ENCODE measurements at places on chromosomes 12 and 14.

GRCh38 chr12:101488469-101488868 is 13.3 kb downstream of the SPIC start:
- DNase-seq, result no peak

DNA sequence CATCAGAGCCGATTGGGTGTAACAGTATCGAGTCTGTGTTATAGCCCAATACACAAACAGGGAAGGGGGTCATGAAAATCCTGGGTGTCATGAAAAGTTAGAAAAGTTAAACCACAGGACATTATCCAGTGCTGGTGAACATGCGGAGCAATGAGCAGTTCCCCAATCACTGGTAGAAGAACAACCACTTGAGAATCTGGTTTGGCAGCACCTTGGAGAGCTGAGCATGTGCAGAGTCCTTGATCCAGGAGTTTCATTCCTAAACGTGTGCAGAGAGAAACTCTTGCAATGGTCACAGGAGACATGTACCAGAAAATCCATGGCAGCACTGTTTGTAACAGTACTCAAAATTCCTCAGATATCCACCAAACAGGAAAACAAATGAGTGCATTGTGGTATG is 23.0 kb upstream of the JDP2 start:
- DNase-seq, result no peak

DNA sequence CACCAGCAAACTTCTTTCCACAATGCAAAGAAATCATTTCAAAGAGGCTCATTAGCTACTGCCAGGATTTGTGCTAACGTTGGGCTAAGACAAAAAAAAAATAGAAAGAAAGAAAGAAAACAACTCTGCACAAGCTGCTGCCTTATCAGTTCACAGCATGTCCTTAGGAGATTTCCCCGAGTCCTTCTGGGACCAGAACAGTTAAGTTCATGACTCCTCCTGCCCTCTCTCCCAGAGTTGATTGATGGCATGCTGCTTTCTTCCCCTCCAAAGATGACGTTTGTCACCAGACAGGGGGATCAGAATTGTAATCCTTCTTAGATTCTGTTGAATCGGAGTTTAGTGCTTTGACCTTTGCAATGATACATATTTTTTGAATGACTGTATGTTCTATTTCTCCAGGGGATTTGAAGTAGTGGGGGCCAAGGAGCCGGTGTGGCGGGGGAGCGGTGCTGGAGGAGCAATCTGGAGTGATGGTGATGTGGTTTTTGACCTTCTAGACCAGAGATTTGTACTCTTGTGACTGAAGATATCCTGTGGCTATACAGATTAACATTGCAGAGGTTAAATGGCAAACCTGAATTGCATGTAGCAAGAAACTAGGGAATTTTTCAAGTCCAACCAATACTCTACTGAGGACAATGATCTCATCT is 409.2 kb upstream of the TMPO start:
- DNase-seq, result no peak

- DNase-seq, result no peak
Observed at GRCh38 chr12:67988601-67989021, 636 bp upstream of the IFNG-AS1 start.

DNA sequence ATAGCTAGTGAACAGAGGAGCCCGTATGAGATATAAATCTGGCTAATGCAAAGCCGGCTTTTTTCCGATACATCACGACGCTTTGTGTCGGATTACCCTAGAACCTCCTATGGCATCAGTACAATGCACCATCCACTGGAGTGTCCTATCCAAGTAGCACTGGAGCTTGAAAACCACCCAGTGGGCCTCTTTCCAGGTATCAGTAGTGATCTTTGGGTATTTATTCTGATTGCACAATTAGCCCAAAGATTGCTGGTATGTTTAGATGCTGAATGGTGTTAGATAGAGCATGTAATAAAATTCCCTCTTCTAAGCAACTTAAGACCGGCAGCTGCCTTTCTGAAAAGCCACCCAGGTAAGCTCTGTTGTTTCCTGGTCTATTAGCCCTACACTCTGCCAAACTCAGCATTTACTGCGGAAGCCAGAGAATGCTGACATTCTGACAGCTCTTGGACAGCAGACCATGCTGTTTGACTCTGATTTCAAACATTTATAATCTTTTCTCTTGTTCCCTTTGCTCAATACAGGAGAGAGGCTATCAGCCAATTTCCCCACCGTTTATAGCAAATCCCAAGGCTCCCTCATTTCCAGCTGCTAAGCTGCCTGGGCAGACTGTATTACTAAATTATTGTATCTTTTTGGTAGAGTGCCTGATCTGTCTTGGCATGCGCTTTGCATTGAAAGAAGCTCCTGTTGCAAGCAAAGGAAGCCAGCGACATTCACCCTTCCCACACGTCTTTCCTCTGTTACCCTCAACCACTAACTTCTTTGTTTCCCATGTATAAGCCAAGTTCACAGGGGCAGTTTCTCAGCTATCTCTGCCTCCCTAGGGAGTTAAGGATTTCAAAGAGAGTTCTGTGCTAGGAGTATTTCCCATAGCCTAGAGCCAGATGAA is 388.3 kb upstream of the GARIN6 start:
- DNase-seq, result no peak

- peak; percentile 56 for DNase-seq
Observed at GRCh38 chr14:97994020-97994531, 1196.9 kb downstream of the VRK1 start.

GRCh38 chr14:23441076-23441475 is 5.6 kb upstream of the MYH7 start:
- no peak for DNase-seq

- peak; percentile 19 for DNase-seq
Observed at GRCh38 chr14:30610787-30611343, 11.3 kb upstream of the SCFD1 start.

- no peak for DNase-seq
Observed at GRCh38 chr14:56900726-56901125, 90.4 kb upstream of the OTX2 start.

- no peak for DNase-seq
Observed at GRCh38 chr12:132866251-132866828, 21.1 kb downstream of the CHFR start.

DNA sequence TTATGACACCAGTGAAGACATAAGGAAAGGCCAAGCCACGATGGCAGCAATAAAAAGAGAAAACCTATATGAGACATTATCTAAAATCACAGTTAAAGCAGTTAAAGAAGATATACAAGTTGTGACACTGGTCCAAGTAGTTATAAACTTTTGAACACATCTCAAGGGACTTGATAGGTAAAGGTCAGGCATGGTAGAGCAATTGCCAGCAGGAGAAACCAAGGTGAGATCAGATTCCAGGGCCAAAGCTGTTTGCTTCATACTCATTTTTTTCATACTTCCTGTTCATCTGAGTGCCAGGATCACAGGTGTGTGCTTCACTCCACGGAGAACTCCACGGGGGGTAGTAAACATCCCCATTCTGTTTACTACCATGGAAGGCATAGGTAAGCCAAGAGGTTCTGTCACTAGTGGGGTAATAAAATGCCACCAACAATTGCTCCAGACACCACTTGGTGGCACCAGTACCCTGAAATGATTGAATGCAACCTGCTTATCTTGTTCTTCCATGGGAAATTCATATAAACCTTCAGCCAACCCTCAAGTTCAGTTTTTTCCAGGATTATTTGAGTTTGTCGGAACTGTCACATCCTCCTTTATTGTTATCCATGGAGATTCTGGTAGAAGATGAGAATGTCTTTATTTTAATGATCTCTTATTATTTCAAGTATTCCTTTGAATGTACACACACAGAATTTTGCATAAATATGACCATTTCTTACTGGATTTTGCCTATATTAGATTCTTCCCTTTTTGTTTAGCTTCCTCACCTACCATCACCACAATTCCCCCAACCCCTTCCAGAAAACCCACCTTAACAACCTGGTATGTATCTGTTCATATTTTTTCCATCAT is 59.2 kb upstream of the TSPAN8 start:
- DNase-seq, result no peak

- no peak for DNase-seq
Observed at GRCh38 chr12:69007101-69007854, 74.3 kb upstream of the CPM start.

GRCh38 chr12:115882936-115883335 is 394.6 kb downstream of the MED13L start:
- no peak for DNase-seq

GRCh38 chr12:13171921-13172859 is 24.3 kb upstream of the EMP1 start:
- DNase-seq, result no peak

DNA sequence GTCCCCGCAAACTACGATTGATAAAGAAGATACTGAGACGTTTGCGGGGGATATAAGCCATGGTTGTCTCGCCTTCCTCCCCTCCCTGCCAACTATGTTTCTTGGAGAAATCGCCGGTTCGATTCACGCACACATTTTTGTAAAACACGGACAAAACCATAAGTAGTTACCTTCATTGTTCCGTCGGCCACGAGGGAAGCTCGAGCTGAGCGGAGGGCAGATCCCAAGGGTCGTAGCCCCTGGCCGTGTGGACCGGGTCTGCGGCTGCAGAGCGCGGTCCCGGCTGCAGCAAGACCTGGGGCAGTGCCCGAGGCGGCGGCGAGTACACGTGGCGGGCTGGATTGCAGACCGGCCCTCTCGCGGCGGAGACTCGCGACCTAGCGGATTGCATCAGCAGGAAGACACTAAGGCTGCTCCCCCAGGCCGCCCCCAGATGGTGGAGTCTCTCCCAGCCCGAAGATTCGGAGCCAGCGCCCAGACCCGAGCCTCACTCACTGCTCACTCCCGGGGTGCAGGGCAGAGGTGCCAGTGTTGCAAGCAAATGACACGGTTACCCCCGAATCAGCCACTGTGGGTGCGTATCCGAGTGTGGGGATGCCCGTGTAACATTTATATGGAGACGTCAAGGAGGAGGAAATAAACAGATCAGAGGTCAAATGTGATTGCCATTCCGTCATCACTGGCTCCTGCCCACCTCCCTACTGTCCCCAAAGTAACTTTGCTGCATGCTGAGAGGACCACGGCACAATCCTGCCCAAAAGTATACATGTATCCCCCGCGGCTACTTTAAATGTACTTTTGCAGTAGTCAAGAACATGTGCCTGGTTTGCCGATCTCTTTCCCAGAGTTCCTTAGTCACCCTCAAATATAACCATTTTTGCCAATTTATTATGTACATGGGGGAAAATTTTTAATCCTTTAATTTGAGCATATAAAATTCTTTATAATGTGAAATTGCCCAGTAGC is at the start of gene BCAT1:
BCAT1 (minus strand) TSS at position 345 of the 966 bp plus-strand sequence; CDS start at position 176, 169 bp downstream.
- peak; percentile 14 for DNase-seq

DNA sequence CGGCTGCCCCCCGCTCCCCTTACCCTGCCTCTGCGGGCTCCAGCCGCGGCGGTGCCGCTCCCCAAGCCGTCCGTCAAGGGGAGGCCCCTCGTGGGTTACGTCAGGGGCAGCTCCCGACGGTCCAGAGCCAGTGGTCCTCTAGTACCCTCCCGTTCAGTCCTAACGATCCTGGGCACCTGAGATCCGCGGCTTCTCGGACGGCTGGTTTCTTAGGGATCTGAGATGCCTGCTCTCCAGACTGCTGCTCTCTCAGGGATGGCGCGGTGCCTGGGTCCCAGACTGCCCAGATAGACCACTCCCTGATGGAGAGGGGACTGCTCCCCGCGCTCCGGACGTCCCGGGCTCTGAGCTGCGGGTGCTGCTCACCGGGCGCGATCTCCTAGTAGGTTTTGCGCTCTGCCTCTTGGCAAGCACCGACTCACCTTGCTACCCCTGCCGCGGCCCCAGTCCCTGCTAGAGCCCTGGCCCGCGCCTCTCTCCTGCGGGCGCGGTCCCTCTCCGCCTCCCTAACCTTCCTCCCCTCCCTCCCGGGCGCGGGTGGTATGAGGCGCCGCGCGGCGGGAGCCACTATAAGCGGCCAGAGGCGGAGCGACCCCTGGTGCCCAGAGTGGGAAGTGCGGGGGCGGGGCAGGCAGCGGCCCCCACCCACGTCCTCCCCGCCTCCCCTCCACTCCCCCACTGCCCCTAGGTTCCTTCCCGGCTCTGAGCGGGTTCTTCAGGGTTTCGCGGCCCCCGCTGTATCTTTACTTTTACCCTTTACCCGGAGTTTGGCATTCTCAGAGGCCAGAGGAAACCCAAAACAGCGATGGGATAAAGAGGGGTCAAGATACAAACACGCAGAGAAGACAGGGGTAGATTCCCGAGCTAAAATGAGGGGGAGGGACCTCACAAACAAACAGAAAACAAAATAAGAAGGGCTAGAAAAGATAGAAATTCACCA is at the start of gene C1QL4:
C1QL4 (minus strand) TSS at position 544 of the 940 bp plus-strand sequence. CDS start 711 bp downstream, outside the sequence.
- DNase-seq, result peak; percentile 86

DNA sequence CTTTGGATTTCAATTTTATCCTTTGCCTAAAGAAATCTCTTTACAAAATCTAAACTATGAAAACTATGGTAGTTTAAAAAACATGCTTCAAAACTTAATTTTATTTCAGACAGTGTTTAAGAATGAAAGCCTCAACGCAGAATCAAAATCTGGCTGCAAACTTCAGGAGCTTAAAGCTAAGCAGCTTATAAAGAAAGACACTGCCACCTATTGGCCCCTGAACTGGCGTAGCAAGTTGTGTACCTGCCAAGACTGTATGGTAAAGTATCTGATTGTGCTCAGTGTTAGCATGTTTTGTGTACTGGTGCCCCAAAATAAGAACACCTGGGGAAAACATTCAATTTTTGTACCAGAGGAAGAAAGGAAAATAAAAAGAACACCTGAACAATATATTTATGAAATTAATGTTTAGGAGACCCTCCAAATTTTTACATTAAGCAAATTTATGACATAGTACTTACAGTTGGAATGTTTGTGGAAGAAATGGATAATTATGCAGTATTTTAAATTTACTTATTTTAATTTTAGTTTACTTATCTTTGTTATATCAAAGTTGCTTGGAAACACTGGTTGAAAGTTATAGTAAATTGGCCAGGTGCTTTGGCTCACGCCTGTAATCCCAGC is 12.2 kb downstream of the UBR7 start:
- peak; percentile 56 for DNase-seq

DNA sequence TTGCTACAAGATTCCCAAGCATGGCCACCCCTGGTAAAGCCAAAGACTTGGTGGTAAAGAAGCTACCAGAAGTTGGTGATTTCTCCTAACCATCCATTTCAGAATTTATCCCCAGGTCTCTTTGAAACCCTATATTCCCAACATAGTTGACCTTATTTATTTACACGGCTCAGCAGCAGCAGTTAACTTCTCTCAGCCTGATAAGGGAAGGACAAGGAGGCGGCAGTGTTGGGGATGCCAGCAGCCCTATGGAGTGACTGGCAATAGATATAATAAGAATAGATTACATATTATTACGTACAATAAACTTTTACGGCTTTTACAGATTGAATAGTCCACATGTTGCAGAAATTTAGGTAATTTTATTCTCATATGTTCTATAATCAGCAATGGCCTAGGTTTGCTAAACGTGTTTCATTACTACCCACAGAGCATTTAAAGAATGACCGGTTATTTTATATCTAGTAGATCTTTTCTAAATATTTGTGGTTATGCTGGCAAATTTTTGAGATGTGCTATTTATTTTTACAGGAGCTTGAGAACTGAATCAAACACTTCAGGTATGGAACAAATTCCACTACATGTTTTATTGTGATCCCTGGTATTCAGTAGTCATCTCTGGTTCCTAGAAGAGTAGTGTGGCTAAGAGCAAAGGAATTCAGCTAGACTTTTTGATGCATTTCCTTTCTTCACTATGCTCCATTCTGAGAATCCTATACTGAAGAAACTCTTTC is 19.8 kb upstream of the PALS1 start:
- no peak for DNase-seq

- DNase-seq, result no peak
Observed at GRCh38 chr14:34046799-34047520, 96.1 kb upstream of the EGLN3 start.

- peak; percentile 42 for DNase-seq
Observed at GRCh38 chr12:109927622-109928021, 27.5 kb downstream of the TCHP start.

GRCh38 chr12:120515496-120515895 is 13.5 kb downstream of the COQ5 start:
- DNase-seq, result no peak

- no peak for DNase-seq
Observed at GRCh38 chr12:52244615-52244994, 11.6 kb downstream of the KRT7 start.

All from CD4-positive, alpha-beta T cell treated with Interleukin-15 for 4 hours (primary cell).